NCI-H1694 treated with DMSO at 0.1 percent for 48 hours (cell line): ENCODE measurements at places on chromosomes 2 and 18.

- DNase-seq = no peak
Measured at GRCh38 chr2:42547014-42547413, 21.4 kb upstream of the MTA3 start.

GRCh38 chr2:39737661-39738060 lies 41.4 kb downstream of the THUMPD2 start:
- DNase-seq = no peak

- DNase-seq = no peak
Measured at GRCh38 chr2:193326296-193326695, 1131.6 kb upstream of the TMEFF2 start.

- no peak for DNase-seq
Measured at GRCh38 chr2:179265082-179265510, 464 bp upstream of the SESTD1 start.

DNA sequence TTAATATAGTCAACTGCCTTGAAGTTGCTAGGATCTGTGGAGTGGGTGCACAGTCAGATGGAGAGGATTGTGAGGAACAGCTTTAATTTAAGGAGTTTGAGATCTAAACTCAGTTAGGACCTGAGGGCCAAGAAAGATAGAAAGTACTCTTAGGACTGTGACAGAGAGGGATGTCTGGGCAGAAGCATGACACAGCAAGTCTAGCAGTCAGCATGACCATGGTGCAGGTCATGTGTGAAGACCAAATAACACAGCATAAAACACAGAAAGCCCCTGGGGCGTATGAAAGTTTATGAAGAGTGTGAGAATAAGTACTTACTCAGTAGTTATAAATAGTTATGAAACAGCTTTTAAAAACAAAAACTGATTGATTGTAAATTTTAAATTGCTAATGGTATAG lies 107.2 kb downstream of the GALNT1 start:
- DNase-seq = no peak

DNA sequence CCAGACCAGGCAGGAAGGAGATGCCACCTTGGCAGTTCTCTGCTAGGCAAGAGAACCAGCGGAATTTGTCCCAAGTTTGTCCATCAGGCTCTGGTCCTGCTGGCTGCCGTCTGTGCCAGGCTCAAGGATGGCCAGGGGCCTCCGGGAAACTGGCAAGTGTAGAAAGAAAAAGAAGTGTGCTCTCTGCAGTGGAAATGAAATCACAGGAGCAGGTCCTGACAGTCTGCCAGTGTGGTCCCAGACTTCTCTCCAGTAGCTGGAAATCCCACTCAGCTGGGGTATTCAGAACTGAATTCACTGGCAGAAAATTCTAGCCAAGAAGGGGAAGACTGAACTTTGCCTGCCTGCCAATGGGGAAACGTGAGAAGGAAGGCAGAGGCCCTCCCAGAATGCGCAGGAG lies 91.0 kb downstream of the STPG4 start:
- DNase-seq = no peak

DNA sequence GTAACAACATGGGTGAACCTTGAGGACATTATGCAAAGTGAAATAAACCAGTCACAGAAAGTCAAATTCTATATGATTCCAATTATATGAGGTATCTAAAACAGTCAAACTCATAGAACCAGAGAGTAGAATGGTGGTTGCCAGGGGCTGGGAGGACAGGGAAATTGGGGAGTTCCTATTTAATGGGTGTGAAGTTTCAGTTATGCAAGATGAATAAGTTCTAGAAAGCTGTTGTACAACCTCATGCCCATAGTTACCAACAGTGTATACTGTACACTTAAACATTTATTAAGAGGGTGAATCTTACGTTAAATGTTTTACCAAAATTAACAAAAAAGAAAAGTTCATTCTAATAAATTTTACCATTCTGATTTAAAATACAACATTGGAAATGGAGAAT lies 92.7 kb upstream of the WDSUB1 start:
- no peak for DNase-seq

GRCh38 chr18:44685296-44685695 lies 4.6 kb downstream of the SETBP1 start:
- no peak for DNase-seq

DNA sequence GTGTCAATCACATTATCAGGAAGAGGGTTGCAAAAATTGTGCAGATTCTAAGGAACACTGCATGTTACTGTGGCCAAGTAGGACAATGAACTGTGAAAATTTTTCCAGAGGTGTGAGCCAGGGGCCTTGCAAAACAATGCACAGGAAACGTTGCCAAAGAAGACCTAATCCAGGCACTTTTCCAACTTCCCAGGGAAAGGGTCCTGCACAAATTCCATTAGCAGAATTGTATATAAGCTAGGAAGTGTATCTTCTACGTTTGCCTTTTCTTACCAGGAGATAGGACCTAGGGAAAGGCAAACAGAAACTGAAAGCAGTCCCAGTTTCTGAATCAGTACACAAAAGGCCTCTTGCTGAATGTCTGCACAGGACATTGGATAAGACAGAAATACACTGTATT lies 1888.3 kb upstream of the CELF4 start:
- no peak for DNase-seq

- no peak for DNase-seq
Measured at GRCh38 chr2:229909090-229909489, 12.7 kb downstream of the TRIP12 start.

DNA sequence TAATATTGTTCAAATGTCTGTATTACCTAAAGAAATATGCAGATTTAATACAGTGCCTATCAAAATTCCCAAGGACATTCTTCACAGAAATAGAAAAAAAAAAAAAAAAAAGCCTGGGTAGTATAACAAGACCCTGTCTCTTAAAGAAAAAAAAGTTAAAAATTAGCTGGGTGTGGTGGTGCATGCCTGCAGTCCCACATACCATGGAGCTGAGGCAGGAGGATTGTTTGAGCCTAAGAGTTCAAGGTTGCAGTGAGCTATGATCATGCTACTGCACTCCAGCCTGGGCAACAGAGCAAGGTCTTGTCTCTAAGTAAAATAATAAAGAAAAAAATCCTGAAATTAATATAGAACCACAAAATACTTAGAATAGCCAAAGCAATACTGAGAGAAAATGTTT lies 51.9 kb downstream of the SLC16A14 start:
- no peak for DNase-seq

DNA sequence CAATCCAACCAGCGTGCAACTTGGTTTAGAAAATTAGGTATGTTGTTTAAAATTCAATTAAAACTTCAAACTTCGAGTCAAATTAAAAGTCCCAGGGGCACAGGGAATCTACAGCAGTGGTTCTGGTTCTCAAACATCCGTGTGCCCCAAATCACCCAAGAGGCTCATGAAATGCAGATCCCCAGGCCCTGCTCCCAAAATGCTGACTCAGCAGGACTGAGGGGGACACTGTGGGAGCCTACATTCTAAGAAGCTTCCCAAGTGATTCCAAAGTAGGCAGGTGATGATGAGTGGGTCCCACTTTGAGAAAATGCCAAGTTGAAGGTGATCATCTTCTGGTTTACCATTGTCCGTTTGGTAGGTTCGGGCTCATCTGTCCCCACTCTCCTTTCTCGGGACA lies 82.3 kb downstream of the GALNT14 start:
- DNase-seq = no peak

DNA sequence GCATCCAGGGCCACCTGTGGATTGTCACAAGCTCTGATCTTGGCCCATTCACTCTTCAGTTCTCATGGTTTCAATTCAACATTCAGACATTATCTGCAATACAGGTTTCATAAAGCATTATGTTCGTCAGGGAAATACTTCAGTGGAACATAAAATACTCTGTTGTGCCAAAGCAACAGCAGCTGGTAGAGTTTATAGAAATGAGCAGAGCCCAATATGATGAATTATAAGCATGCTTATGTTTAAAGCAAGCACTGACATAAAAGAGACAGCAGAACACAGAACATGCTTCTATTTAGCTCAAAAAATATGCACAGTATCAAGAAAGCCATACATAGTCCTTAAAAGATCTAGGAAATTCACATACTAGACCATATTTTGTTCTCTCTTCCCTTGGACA lies 71.3 kb downstream of the PDK1 start:
- no peak for DNase-seq

DNA sequence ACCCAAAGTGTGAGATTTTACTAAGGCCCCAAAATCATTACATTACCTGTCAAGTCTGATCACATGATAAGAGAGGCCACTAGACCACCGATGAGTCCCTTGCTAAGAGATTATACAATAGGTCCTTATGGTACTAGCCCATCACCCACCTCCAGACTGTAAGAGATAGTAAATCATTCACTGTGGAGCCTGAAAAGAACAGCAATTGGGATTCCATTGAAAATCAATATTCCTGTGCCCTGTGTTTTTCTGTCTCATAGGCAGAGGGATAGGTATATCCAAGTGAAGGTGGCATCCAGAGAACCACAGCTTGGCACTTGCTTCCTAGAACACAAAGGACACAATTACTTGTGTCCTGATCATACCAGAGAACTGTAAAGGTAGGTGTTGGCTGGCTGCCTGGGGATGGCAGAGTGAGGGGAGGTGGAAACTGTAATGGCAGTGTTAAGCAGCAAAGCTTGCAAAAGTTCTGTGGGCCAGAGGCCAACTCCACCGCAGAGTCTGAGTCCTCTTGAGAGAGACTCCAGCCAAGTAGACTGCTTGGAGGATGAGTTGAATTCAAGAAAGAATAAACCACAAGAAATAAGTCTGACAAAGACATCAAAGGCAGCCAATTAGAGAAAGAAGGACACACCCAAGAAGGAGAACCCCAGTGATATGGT lies 102.0 kb upstream of the PIEZO2 start:
- DNase-seq = no peak

DNA sequence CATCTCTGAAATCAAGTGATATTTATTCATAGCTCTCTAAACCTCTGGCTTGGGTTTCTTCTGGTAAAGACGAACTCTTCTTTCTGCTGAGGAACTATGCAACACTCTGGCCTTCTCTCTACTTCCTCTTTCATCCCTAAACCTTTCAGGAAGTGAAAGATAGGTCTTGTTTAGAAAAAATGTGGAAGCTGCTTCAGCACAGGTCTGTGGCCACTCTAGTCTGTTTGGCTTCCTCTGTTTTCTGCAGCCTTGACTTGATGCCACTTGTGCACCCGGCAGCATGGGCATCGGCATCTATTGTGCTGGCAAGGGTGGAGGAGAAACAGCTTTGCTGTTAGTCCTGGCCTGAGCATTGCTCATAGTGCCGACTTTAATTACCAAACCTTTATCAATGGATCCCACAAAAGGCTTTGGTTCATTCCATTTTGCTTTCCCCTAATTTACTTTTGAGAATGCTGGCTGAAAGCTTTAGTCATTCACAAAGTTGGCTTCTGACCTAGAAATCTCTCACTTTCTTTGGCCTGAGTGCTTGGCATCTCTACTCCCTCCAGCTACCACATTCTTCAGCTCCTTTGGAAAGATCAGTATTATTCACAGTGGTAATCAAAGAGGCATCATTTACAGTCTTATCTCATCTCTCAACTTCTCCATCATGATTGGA lies 32.0 kb upstream of the GPR39 start:
- no peak for DNase-seq

DNA sequence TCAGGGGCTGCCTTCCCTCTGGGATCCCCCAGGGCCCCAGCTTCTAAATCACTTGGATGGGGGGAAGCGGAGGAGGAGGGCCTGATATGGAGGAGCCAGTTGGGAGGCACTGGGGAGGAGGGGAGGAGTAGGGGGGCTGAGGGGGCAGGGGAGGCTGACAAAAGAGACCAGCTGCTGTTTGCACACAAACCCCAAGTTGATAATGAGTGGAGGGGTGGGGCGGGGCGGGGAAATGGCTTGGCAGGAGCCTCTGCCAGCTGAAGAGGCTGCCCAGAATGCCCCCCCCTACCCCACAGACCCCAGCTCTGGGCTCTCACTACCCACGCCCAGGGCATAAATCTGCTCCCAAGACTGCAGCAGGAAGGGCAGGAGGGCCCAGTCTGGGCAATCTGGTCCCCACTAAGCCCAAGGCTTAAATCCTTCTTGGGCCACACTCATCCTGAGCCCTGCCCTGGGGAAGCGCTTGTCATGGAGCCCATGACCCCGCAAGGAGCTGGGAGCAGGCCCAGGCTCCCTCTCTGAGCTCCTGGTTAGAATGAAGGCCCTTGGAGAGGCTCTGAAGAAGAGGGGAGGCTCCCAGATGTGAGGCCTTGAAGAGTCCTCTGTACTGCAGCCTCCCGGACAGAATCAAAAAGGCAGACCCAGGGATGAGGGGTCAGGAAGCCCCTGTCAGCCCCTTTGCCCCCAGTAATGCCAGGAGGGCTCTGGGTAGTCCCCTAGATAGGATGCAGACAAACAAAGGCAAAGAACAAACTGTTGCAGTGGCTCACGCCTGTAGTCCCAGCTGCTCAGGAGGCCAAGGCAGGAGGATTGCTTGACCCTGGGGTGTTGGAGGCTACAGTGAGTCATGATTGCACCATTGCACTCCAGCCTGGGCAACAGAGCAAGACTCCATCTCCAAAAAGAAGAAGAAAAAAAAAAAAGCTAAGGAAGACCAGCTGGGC lies 24.8 kb upstream of the PTMA start:
- peak; percentile 82 for DNase-seq

GRCh38 chr2:225526760-225527390 lies 127.4 kb downstream of the NYAP2 start:
- DNase-seq = no peak

DNA sequence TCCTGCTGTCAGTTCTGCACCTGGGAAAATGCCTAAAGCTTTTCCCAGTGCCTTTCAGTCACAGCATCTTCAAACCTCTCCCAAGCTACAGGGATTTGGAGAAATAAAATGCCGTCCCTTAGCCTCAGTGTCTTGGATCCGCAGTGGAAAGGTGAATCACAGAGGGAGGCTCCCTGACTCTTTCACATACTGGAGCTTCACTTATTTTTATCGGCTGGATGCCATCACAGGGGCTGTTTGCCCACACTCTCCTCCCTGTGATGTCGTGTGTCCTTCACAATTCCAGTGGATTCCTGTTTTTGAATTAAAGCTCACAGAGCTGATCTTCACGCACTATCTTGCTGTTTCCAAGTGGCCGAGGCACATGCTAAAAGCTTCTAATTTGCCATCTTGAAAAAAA lies 1303.1 kb upstream of the DDX18 start:
- no peak for DNase-seq

- no peak for DNase-seq
Measured at GRCh38 chr2:110653861-110654260, 24.0 kb downstream of the BUB1 start.

DNA sequence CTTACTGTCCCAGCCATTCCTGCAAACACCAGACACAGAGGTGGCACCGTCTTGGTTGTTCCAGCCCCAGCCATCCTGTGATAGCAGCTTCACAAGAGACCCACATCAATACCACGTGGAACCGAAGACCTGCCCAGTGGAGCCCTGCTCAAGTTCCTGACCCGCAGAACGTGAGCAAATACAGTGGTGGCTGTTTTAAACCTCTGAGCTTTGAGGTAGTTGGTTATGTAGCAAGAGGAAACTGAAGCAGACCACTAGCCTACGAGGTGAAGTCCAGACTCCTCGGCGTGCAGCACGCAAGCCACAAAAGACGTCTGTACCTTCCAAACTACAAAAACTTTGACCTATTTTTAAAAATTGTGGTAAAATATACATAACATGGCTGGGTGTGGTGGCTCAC lies 96.1 kb upstream of the ODC1 start:
- no peak for DNase-seq

DNA sequence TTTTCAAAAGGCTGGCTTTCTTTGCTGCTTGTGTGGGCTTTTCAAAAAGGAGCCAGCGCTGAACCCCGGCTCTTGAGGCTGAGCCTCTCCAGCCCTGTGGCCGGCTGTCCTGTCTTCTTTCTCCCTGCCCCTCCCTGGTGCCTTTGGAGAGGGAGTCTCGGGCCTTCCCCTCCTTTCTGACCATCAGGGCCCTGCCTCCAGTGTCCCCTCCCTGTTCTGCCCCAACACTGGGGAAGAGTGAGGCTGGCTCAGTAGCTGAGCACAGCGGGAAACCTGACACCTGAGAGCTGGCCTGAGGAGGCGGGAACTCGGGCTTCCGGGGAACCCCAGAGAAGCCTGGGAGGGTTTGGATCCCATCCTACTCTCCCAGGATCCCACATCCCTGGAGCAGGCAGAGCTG lies 232.1 kb downstream of the LOXHD1 start:
- DNase-seq = no peak
